ENCODE measurements at places on chromosomes 7 and 10.

DNA sequence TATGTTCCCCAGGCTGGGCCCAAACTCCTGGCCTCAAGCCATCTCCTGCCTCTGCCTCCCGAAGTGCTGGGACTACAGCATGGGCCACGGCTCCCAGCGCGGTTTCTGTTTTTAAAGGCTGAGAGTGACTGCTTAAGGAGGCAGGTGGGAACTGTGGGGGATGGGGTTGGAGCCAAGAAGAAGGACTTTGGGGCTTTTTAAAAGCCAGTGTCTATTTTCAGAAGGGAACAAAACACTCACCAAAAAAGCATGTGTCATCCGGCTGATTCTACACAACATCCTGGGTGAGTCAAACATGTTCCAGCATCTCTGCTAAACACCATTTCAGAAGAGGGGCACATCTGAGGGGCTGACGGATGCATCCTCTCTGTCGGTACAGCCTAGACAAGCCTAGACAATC is 824.5 kb downstream of the TYW1 start:
- no peak for DNase-seq

- DNase-seq, result no peak
Observed at GRCh38 chr10:59085711-59086502, 90.5 kb upstream of the PHYHIPL start.

GRCh38 chr10:86345859-86346798 is 20.5 kb downstream of the GRID1 start:
- no peak for DNase-seq

DNA sequence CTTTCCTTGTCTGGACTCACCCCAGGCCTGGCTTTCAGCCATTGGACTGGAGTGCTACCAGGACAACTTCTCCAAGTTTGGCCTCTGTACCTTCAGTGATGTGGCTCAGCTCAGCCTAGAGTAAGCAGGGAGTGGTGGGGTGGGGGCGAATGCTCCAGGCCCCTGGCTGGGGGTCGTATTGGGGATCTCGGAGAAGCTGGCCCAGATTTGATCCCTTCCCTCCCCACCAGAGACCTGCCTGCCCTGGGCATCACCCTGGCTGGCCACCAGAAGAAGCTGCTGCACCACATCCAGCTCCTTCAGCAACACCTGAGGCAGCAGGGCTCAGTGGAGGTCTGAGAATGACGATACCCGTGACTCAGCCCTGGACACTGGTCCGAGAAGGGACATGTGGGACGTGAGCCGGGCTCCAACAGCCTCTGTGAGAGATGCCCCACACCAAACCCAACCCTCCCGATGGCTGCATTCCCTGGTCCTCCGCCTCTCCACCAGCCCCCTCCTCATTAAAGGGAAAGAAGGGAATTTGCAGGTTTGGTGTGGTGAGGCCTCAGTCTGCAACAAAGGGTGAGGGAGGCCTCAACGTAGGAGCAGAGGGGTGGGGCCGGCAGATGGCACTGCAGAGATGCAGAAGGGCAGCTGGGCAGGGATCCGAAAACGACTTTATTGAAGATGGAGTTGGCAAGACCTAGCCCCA is 14.8 kb downstream of the TRPV6 start:
- DNase-seq, result no peak

DNA sequence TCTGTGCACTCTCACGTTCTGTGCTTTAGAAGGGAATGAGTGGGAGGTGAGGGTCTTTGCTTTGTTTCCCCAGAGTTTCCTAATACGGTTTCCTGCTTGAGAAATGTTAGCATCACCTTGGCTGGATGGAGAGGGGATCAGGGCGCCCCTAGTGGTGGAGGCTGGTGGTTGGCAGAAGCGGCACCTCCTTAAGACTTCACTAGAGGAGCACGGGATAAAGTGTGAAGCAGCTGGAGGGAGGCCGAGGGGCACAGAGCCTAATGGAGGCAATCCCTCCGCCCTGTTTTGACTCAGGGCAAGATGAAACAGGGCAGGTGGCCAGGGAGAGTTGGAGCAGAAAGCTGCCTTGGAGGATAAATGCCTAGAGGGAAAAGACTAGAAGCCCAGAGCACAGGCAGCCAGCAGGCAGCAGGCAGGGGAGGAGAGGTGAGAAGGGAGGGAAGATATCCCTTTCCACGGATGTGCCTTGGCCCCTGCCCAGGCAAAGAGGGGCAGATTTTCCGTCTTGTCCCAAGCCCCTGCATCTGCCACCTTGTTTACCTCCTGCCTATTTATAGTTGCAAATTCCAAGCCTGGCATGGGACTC is 56.0 kb upstream of the BTRC start:
- DNase-seq, result no peak

- DNase-seq, result no peak
Observed at GRCh38 chr7:50362712-50363282, 58.3 kb downstream of the IKZF1 start.

DNA sequence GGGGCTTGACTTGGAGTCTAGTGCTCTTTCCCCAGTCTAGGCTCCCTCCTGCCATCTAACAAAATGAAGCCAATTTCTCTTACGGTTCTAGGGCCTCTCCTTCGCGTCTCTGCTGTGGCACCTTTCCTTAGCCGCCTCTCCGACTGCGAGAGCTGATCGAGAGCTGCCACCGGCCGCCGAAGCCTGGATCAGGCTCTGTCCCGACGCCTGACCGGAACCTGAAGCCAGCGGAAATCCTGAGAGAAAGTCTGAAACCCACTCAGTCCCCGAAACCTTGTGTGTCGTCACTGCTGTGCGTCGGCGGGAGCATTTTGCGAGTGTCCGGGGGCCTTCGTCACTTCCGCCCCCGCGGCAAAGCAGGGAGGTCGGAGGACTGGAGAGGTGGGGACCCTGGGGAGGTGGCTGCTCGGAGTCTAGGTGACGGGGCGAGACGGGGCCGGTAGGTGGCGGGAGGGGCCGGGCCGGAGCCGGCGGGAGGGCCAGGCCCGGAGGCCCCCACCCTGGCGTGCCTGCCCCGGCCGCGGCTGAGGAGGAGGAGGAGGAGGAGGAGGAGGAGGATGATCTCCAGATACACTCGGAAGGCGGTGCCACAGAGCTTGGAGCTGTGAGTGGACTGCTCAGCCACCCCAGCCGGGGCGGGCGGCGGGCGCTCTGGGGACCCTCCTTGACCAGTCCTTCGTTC is at the start of the genes ECD and FAM149B1:
ECD (minus strand) TSS at position 226 of the 682 bp plus-strand sequence. CDS start 4,071 bp downstream, outside the sequence.
FAM149B1 (plus strand) TSS at position 337 of the 682 bp plus-strand sequence; CDS start at position 558, 221 bp downstream.
- DNase-seq, result peak; percentile 95

GRCh38 chr10:36002445-36002844 is 360.3 kb upstream of the FZD8 start:
- no peak for DNase-seq

- DNase-seq, result no peak
Observed at GRCh38 chr7:139827042-139827441, 2.0 kb upstream of the TBXAS1 start.

- no peak for DNase-seq
Observed at GRCh38 chr7:6232116-6232515, 40.3 kb downstream of the CYTH3 start.

DNA sequence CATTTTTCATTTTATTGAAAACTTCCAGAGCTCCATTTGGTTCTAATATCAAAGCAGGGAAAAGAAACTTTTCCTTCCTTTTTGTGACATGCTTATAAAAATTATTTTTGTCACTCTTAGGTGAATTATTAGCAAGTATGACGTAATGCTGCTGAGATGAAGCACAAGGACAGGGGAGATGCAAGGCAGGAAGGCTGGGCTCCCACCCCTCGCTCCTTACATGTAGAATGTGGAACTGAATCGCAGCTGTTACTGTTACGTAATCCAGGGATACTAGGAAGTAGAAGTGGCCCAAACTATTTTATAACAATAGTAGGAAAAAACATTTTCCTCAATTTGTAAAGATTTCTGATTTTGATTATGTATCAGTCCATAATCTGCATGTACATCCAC is 17.1 kb upstream of the GTPBP4 start:
- DNase-seq, result peak; percentile 17

DNA sequence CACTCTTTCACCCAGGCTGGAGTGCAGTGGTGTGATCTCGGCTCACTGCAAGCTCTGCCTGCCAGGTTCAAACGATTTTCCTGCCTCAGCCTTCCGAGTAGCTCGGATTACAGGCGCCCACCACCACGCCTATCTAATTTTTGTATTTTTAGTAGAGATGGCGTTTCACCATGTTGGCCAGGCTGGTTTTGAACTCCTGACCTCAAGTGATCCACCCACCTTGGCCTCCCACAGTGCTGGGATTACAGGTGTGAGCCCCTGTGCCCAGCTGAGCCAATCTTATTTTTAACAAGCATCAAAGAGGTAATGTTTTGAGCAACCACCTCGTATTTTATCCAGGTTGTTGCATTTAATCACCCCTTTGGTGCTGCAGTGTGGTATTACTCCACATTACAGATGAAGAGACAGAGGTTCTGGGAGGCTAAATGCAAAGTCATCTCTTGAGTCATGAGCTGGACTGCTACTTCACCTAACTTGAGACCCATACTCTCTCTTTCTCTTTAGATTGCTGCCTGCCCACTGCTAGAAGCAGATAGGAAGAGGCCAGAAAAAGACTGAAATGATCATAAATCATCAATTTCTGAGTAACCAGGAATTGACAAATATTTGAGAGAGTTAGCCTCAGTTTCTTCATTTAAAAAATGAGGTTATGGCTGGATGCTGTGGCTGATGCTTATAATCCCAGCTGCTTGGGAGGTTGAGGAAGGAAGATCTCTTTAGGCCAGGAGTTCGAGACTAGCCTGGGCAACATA is 116.2 kb downstream of the CAMK1D start:
- DNase-seq, result no peak

- DNase-seq, result no peak
Observed at GRCh38 chr10:70190581-70190980, 20.3 kb upstream of the SAR1A start.

DNA sequence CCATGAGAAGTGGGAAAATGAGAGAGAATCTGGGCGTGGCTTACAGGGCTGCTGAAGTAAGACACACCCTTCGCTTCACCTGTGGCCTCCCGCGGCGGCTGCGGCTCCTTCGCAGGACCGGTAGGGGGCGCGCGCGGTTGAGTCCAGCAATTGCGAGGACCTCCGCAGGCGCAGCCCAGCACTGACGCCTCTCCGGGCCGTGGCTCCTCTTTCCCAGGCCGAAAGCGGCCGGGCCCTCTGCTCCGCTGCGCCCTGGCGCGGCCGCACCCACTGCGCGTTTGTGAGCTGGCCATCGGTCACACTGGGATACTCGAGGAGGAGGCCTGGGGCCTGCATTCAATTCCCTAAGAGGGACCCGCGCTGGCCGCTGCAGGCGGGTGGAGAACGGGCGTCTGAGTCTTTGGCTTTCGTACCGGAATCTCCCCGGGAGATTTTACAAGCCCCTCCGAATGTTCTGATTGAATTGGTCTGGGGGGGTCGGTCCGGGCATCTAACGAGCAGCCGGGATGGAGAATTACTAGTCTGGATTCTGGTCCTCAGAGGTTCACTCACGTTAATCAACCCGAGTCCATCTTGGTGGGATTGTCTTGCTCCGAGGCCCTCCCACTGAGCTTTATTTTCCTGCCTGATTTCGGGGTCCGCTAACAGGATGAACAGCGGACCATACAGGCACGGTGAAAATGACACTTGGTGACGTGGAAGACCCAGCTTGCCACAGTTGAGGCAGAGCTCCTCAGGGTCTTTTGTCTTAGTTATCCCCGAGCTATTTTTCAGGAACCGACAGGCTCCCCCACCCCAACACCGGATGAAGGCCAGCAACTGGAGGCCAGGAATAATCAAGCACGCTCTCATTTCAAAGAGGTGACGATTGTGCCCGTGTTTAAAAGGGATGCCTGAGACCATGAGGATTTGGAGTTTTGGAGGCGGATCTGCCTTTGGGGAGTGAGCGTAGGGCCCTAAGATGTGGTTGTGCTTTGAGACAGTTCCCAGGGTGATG is at the start of gene LRRD1:
LRRD1 (minus strand) TSS at position 215 of the 997 bp plus-strand sequence. CDS start 13,940 bp downstream, outside the sequence.
- DNase-seq, result peak; percentile 78

GRCh38 chr10:71998119-71998839 is 34.1 kb downstream of the CHST3 start:
- DNase-seq, result peak; percentile 78

DNA sequence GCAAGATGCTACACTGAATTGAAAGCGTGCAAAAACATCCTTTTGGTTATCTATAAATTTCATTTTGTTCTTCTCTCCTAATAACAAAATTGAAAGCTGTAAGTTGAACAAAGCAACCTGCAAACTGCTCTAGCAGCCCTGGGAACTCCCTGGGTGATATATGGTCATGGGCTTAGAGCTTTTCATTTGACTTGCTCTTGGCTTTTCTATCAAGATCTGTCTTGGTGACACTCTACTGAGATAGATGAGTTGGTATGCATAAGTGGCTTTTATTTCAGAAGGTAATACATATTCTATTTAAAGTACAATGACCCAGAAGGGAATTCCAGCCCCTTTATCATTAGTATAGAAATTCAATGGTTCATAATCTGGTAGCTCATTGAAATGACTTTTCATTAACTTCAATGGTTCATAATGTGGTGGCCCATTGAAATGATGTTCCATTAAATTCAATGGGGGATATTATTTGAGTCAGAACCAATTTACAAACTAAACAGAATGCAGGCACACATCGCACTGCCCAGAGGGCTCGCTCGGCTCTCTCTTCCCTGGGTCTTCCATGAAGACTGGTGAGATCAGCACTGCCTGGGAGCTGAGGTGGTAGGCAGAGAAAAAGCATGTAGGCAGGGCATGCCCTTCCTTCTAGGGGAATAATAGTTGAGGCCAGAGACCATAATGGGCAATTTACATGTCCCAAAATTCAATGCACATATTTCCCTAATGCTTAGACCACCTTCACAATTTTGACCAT is 10.1 kb upstream of the KCNMA1 start:
- no peak for DNase-seq

GRCh38 chr7:64098-64915 is 128.1 kb upstream of the FAM20C start:
- peak; percentile 80 for DNase-seq

GRCh38 chr10:113264333-113265131 is 288.3 kb upstream of the HABP2 start:
- DNase-seq, result no peak

GRCh38 chr10:110311357-110311949 is 6.7 kb upstream of the SMNDC1 start:
- peak; percentile 62 for DNase-seq

GRCh38 chr7:40773656-40774055 is 638.9 kb downstream of the SUGCT start:
- DNase-seq, result no peak
